Stimulated activated CD8-positive, alpha-beta memory T cell treated with anti-CD3 and anti-CD28 coated beads, Interleukin-7, amount 100 ng/mL, for 1 hour (primary cell): ENCODE measurements at places on chromosomes 4 and X.

- DNase-seq, result no peak
Observed at GRCh38 chr4:96390404-96390803, 550.5 kb downstream of the PDHA2 start.

- DNase-seq, result no peak
Observed at GRCh38 chr4:151990201-151990600, 229.4 kb upstream of the GATB start.

DNA sequence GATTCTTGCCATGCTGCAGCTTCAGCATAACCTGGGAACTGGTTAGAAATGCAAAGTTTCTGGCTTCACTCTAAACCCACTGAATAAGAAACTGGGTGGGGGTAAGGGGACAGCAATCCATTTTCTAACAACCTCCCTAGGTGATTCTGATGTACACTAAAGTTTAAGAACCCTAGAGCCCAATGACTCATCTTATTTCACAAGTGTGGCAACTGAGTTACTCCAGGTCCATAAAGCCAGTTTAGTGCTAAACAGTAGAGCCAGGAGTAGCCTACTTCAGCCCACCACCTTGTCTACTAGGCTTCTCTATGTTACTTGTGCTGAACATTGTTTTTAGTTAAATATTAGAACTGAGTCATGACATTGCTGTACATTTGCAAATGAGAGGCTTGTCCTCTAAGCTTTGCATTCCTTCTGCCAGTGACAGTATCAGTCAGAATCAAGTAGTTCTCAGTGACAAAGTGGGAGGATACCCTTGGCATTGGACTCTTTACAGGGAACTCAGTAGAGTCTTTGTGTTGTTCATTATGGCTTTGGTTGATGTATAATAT is 518.0 kb downstream of the RPA4 start:
- no peak for DNase-seq

DNA sequence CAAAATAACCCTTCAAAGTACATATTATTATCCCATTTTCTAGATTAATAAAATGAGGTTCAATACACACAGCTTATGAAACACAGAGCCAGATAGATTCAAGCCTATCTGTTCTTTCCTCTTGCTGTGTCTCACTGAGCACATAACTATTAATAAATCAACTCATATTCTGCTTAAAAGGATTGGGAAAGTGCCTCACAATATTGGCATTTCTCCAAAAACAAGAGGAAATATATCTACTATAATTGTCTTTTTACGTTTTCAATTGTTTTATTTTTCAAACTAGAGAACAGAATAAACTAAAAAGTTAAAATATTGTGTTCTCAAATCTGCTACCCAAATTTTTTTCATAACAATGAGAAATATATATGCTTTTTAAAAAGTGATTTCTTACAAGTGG is 15.8 kb downstream of the DCHS2 start:
- no peak for DNase-seq

- no peak for DNase-seq
Observed at GRCh38 chr4:121686255-121686654, 10.5 kb downstream of the ANXA5 start.

- no peak for DNase-seq
Observed at GRCh38 chrX:22122510-22122909, 90.4 kb downstream of the PHEX start.

GRCh38 chr4:128452415-128452814 is 164.8 kb upstream of the PGRMC2 start:
- no peak for DNase-seq

DNA sequence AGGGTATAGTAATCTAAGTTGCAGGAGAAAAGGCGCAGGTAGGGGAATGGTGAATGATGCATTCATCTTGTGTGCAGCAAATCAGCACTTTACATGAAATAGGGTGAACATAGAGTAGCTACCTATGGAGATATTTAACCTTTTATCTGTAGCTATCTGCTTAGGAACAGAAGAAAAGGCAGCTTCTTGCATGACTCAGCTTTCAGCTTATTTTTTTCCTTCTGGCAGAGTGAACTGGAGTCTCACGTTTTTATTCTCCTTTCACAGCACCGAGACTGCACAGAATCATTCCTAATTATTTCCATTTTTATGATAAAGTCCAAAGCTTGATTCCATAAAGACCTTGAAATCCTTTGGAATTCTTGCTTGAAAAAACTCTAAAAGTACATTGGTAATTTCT is 4.8 kb upstream of the SCOC start:
- no peak for DNase-seq

DNA sequence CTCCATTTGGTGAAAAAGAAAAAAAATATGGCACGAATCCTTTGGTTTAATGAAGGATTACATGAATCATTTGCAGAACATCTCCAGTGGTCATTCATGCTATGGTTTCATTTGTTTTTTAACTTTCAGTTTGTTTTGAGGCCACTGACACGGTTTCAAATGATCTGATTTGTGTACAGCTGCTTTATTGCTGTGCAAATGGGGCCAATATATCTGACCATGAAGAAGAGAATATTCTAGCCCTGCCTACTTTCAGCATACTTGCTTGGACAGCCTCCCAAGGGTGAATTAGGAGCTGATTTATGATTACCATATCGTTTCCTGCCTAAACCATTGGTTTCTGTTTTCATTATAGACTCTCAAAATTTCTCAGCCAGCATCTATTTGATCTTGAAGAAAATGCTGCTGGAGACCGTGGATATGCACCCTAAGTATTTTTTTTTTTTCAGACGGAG is 30.7 kb downstream of the SPARCL1 start:
- no peak for DNase-seq

DNA sequence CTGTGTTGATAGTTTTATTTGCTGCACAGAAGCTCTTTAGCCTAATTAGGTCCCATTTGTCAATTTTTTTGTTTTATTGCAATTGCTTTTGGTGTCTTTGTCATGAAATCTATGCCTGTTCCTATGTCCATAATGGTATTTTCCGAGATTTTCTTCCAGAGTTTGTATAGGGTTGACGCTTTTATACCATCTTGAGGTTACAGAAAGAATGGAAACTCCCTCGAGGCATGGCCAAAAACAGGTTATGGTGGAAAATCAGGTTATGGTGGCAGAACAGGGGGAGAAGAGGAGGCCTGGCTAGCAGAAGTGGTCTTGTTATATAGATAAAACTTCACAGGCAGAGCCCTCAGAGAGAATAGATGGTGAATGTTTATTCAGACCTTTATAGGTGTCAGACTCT is 21.6 kb downstream of the OPHN1 start:
- DNase-seq, result no peak

GRCh38 chr4:24889991-24890390 is 22.9 kb downstream of the CCDC149 start:
- DNase-seq, result no peak

DNA sequence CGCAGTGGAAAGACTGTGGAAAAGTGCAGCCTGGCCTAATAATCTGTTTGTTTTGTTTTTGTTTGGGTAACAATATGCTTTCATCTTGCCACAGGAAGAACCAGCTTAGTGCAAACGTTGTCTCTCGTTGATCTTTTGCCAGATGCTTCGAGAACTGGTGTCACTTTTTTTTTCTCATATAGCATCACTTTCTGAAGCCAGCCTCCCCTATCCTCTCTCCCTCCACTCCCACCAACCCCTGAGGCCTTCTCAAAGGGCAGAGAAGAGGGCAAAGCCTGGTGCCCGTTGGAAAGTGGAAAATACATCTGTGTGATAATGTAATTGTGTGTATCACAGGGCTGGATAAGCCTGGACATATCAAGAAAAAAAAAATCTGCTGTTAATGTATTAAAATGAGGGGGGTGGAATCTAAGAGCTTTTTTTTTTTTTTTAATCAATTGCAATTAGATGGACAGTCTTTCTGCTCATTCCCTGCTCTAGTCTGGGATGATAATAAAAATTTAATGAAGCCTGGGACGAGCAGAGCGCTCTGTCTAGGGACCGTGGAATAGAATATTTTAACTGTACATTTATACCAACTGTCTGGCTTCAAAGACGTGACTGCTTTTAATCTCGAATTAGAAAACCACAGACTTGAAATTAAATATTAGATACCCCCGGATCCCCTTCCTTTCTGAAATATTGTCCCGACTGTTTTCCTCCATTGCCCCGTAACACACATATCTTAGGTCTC is 8.1 kb downstream of the POU4F2 start:
- DNase-seq, result no peak

- DNase-seq, result no peak
Observed at GRCh38 chr4:94472056-94472826, 20.5 kb downstream of the PDLIM5 start.

DNA sequence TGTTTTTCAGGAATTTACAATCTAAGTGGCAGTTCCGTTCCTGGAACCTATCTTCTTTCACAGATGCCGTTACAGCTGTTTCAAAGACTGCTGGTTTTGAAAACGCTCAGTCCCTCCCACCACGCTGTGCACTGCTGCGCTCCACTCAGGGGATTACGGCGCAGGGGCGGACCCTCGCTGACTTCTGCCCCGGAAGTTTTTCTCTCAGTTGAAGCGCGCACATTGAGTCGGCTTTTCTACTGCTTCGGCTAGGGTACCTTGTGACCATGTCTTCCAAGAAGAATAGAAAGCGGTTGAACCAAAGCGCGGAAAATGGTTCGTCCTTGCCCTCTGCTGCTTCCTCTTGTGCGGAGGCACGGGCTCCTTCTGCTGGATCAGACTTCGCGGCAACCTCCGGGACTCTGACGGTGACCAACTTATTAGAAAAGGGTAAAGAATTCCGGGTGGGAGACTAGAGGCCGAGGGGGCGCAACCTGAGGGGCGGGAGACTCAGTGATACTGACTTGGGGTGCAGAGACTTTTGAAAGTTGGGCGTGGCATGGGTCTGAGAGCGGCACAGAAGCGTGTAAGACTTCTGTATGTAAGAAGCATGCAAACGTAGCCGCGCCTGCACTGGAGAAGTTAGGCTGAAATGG is 597 bp upstream of the NUDT6 start:
- peak; percentile 75 for DNase-seq

GRCh38 chrX:70338290-70338689 is 48.4 kb downstream of the KIF4A start:
- no peak for DNase-seq

DNA sequence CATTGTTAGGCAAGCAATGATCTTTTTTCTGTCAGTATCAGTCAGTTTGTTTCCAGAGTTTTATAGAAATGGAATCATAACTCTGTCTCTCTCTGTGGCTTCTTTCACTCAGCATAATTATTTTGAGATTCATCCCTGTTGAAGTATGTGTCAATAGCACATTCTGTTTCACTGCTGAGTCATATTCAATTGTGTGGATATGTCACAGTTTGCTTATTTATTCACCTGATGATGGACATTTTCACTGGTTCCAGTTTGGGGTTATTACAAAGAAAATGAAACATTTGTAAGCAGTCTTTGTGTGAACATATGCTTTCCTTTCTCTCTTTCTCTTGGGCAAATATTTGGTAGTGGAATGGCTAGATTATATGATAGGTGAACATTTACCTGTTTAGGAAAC is 10.2 kb upstream of the ZNF718 start:
- no peak for DNase-seq

GRCh38 chrX:149036086-149036485 is 469.0 kb downstream of the IDS start:
- DNase-seq, result no peak

DNA sequence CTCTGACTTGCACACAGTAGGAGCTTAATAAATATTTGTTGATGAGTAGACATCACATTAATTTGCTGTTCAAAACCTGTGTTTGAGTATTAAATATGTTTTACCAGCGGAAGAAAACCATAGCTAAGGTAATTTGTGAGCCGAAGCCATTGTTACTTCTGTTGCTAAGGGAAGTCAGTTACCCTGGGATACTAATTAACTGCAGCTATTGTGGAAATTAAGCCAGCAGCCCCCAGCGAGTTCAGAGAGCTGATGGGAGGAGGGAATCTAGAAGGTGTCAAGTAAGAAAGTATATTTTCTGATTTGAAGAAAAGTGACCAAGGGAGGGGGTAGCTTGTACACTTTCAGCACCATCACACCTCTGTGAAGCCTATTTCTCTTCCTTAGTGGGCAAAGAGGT is 76.7 kb upstream of the IGSF1 start:
- no peak for DNase-seq

GRCh38 chr4:144562019-144562705 is 83.8 kb upstream of the HHIP start:
- no peak for DNase-seq

GRCh38 chr4:48025005-48025404 is 8.4 kb downstream of the NIPAL1 start:
- DNase-seq, result no peak

- no peak for DNase-seq
Observed at GRCh38 chr4:24837336-24837735, 42.0 kb downstream of the SOD3 start.

- DNase-seq, result peak; percentile 6
Observed at GRCh38 chr4:48780865-48781214, 761 bp upstream of the FRYL start.

GRCh38 chrX:133544778-133545177 is 129.5 kb upstream of the GPC4 start:
- DNase-seq, result no peak

GRCh38 chrX:55796496-55796895 is 78.9 kb downstream of the RRAGB start:
- no peak for DNase-seq

DNA sequence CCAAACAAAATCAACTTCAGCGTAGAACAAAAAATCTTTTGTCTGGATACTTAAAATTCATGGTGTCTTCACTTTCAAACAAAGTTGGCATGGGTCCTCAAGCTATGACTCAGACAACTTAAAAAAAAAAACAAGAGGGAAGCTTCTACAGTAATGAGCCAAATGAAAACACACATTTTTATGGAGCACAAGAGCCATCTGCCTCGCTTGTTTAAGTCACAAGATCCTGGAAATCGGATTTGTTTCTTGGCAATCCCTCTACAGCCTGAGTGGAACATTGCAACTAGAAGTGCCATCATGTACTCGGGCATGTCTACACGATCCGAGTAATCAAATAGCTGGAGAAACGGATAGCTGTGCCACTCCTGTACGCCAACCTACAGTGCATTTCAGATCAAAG is 22.6 kb downstream of the LAMP2 start:
- no peak for DNase-seq

GRCh38 chr4:88275516-88275915 is 8.8 kb downstream of the PPM1K start:
- DNase-seq, result no peak

DNA sequence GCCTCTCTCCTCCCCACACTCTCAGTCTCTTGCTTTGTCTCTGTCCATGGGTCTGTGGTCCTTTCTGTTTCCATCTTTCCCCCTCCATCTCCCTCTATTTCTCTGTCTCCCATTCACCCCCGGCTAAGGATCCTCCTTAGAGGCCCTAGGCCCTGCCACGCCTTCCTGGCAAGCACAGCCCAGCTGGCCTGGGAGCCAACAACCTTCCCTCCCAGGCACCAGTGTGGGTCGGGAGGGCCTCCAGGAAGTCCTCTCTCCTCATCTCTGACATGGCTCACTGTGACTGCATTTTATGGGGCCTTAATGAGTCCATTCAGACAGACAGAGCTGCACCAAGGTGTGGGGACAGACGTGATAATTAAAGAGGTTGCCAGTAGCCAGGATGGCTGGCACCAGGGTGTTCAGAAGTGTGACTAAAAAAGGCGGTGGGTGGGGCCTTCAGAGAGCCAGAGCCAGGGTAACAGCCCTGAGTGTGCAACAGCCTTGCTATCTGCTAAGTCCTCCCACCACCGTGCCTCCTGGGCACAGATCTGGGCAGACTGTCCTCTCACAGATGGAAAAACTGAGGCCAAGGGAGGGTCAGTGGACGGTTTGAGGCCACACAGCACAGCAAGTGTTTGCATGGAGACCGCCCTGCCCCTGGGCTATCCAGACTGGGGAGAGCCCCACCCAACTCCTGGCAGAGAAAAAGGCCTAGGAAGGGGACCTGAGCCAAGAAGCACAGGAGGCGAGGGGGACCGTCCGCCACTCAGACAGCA is 31.5 kb downstream of the BLOC1S4 start:
- no peak for DNase-seq
